ENCODE measurements at places on chromosomes 1 and 21.

- DNase-seq = no peak
Observed at GRCh38 chr1:18266391-18266790, 158.8 kb downstream of the IGSF21 start.

- no peak for DNase-seq
Observed at GRCh38 chr21:16176570-16176969, 446.8 kb downstream of the USP25 start.

DNA sequence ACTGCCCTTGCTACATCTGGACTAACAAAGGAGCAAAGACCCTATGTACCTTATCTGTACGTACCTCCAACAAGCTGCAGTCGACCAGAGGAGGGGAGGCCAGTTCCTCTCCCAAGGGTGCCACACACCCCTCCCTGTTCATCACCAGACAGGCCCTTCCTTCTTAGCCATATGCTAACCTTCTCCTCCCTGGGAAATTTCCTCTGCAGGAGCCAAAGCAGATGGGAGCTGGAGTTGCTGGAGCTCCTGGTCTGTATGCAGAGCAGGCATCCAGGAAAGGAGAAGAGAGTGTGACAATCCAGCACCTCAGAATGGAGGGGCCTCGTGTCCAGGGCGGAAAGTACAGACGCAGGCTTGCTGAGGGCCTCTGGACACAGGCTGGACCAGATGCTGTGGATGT, 48.5 kb downstream of the C8B start:
- no peak for DNase-seq

DNA sequence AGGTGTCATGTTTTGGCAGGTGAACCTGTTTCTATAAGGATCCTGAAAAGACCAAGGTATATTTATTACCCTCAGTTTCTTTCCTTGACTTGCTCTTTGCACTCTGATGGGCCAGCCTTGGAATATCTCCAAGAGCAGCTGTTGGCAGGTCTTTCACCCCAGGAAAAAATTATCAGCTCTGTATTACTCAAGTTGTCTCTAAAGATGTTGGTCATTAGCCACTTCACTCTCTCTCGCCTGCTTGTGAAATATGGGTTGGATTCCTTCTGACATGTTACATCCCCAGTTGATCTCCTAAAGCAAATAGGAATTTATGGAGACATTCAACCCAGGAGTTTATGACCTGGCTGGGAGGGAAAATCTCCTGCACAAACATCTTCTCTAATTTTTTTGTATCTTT, 85.9 kb downstream of the KCNJ15 start:
- DNase-seq = no peak

- no peak for DNase-seq
Observed at GRCh38 chr1:39525366-39526165, 34.1 kb downstream of the BMP8A start.

- no peak for DNase-seq
Observed at GRCh38 chr1:180777072-180777689, 135.5 kb upstream of the KIAA1614 start.
